ENCODE measurements at places on chromosomes 12 and 14.

- no peak for DNase-seq
Observed at GRCh38 chr14:65052832-65053231, 49.5 kb downstream of the MAX start.

GRCh38 chr12:123233505-123234308, 471 bp downstream of the MTRFR start:
- no peak for DNase-seq

DNA sequence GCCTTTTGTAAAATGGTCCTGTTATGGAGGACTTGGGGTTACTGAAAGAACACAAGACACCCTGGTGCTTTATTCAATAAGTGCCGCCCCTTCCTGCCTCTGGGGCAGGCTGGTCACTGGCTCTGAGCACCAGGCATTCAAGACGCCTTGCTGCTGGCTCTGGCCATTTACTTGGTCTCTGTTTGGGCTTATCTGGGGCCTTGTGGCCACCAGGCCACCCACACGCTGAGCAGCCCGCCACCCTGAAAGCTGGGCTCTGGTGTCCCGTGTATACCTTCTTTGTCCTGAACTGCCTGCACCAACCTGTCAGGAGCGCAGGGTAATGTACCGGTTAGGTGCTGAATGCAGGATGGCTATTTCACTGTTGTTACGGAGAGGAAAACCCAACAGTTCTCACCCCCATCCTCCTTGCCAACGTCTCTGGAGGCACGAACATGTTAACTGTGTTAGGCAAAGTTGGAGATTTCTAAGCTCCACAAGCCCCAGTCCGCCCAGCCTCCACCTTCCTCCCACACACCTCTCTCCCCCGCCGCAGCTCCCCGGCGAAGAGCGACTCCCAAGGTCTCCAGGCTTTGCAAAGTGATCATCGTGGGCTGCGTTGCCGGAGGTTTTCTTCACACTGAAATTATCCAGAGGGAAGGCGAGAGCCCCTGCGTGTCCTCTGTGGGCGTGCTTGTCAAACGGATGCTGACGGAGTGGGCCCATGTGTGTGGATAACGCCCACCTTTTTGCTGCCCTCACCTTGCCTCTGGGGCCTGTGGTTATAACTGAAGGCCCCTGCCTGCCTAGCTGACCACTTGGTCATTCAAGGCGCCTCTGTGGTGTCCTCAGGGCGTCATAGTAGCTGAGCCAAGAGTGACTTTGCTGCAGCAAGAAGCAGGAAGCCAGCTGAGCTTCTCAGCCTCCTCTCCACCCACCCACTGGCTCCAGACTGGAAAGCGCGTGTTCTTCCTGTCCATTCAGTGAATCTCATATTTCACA, 18.8 kb upstream of the BEGAIN start:
- DNase-seq, result no peak

GRCh38 chr14:31880935-31881334, 196.2 kb upstream of the ARHGAP5 start:
- DNase-seq, result no peak

GRCh38 chr14:73777420-73777819, 63.2 kb upstream of the PNMA1 start:
- no peak for DNase-seq

GRCh38 chr14:56903304-56903969, 93.2 kb upstream of the OTX2 start:
- DNase-seq, result no peak

- DNase-seq, result no peak
Observed at GRCh38 chr12:62250671-62251608, 9.3 kb upstream of the USP15 start.

DNA sequence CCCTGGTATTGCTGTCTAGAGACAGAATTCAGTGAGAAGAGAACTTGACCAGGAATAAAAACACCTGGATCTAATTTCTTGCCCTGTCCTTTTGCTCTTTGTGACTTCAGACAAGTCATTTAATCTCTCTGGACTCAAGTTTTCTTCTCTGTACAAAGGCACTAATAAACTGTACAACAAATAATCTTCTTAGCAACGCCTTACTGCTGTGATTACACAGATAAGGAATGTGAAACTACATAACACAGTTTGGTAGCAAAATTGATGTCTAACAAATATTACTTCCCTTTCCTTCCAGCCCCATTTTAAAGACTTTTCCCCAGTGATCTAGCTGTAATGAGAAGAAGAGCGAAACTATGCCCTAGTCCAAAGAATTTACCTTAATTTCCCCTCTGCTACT, 69.3 kb downstream of the BCAT1 start:
- DNase-seq, result no peak

DNA sequence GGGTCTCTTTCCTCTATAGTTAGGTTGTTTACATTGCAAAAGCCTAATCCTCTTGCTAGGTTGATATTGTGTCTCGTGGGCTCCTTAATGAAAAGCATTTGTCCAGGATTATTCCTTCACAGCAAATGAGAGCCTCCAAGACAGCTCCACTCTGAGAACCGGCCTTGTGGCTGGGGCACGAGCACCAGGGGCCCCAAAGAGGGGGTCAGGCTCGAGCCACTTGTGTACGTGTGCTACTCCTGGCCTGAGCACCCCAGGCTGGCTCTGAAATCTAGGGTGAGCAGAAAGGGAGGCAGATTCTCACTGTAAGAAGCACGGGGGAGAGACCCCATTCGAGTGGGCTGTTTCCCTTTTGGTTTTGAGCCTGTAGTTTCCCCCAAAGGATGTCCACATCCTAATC, 45.0 kb upstream of the FZD10 start:
- no peak for DNase-seq

DNA sequence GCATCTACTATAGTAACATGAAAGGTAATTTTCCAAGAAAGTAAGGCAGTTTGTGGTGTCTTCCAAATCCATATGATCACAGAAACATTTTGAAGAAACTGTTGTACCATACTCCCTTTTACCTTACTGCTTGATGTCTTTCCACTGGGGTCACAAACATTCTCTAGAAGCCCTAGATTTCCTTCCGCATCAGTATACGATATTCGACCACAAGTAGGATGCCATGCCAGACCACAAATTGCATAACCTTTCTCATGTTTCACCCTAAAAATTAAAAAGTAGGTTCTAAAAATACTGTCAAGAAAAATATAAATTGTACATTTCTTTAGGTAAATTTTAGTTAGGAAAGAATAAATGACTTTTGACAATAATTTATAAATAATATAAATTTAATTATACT, 26.5 kb downstream of the WDHD1 start:
- no peak for DNase-seq

DNA sequence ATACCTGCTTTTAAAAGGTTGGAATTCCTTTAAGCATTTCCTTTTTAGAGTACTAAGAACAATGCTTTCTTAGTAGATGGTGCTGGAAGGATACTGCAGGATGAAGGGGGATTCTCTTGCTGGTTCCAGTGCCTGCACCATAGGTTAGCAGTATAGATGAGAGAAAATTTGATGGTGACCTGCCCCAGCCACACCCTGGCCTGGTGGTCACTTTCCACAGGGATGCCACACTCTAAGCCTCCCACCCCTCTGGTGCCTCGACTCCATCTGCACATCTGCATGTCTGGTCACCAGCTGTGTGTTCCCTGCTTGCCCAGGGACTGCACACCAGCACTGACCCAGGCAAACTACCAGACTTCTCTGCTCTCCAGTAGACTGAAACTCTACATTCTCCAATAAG, 19.1 kb downstream of the SLC2A3 start:
- no peak for DNase-seq

- no peak for DNase-seq
Observed at GRCh38 chr12:41794336-41794735, 350.3 kb downstream of the GXYLT1 start.

GRCh38 chr14:72849222-72849621, 44.7 kb downstream of the DPF3 start:
- DNase-seq, result no peak

DNA sequence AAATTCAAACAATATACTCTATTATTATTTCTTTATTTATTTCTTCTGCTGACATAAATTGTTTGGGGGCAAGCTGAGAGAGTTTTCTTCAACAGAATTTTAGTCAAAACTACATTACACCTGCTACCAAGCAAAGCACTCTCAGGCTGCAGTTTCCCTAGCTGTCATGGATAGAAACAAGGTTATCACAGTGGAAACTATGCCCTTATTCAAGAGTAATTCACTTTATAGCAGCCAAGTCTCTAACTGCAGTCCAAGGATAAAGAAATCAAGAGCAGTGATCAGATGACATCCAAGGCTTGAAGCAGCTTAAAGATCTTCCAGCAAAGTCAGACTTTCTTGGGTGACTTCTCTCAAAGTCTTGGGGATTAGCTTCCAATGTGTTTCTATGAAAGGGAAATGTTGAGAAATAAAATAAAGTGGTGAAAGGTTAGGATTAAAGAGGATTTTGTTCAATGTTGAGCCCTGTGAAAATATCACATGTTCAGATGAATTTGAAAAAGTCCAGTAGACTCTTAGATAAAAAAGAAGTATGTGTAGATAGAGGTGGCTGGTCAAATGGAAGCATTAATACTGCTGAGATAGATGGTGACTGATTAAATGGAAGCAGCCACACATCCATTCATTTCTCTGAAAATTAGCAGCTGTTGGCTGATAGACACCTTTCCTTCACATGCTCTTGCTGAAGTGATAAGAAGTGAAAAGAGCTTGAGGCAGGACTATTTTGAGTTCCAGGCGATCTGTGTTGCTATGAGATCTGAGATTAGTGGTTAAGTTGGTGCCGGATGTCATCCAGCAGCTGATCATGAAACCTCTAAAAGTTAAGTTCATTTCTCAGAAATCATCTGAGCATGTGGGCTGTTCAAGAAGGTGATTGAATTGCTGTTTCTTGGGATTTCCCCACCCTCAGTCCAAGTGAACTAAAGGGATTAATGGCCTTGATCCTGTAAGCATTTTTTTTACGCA, 257.8 kb upstream of the BTG1 start:
- DNase-seq, result no peak

- no peak for DNase-seq
Observed at GRCh38 chr12:79006306-79006705, 141.7 kb downstream of the SYT1 start.

DNA sequence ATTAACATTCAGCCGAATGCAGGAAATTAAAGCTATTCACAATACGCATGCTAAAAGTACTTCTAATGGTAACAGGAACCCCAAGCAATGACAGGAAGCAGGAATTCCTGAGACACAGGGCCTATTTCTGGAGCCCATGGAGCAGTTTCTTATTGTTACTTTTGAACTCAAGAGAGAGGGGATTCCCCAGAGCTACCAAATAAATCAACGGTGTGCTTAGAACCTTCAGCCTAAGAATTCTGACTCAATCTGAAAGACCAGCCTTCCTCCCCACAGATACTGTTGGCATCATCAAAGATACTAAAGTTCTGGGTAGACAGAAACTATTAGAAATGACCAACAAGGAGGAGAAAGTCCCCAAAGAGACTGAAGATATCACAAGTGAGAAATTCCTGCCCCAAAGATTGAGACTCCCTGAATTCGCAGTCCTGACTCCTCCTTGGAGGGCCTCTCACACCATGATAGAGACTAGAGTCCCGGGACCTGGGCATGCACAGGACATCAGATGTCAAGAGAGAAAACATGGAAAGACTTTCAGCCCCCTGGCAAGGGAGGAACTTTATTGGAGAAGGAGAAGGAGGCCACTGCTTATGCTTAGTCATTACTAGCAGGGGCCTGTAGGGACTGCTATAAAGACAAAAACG, 32.7 kb downstream of the RTRAF start:
- no peak for DNase-seq

- peak; percentile 94 for DNase-seq
Observed at GRCh38 chr12:53213348-53213747, 6.3 kb upstream of the ITGB7 start.

DNA sequence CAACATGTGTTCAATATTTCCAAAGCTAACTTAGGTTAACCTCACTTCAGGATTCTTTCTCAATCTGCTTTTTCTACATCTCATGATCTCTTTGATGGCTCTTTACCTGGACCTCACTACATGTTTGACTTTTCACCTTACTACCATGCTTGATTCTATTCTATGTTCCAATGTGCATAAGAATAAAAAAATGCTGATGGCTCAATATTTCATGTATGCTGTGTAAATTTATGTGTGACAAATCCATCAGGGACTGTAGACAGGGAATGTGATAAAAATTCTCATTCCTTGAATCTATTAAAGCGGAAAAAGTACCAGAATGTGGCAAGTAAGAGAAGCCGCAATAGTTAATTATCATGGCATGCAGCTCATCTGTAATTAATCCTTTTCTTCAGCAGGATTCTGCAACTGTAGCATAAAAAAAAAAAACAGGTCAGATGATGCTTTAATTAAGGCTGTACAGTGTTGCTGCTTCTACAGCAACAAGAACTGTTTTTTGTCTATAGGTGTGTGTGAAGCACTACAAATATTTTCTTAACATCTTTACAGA, 276.9 kb upstream of the PRKD1 start:
- DNase-seq, result no peak

DNA sequence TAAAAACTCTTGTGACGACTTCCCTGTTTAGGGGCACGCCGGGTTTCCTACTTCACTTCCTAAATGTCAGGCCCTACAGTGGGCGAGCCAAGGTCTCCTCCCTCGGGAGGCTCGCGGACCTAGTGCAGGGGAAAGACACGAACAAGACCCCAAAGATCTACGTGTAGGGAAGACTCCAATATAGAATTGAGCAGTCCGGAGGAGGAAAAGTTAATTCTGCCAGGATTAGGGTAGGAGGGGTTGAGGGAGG, 564 bp downstream of the ATXN3 start:
- DNase-seq, result peak; percentile 9

- DNase-seq, result no peak
Observed at GRCh38 chr12:56296295-56296694, 3.8 kb downstream of the CS start.

DNA sequence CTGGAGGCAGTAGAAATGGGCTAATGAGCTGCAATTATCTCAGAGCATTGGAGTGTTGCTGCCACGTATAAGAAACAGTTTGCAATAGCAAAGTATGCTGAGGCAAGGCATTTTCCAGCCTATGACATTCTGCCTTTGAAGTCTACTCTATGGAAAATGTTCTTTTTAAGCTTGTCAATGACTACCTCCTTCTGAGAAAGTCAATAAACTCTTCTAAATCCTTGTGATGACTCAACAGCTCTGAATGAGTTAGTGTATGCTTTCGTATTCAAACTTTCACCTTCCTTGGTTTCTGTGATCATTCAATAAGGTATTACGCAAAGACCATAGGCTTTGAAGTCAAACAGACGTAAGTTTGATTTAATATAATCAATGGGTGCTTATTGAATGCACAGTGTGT, 111.2 kb downstream of the CAPZA3 start:
- no peak for DNase-seq

DNA sequence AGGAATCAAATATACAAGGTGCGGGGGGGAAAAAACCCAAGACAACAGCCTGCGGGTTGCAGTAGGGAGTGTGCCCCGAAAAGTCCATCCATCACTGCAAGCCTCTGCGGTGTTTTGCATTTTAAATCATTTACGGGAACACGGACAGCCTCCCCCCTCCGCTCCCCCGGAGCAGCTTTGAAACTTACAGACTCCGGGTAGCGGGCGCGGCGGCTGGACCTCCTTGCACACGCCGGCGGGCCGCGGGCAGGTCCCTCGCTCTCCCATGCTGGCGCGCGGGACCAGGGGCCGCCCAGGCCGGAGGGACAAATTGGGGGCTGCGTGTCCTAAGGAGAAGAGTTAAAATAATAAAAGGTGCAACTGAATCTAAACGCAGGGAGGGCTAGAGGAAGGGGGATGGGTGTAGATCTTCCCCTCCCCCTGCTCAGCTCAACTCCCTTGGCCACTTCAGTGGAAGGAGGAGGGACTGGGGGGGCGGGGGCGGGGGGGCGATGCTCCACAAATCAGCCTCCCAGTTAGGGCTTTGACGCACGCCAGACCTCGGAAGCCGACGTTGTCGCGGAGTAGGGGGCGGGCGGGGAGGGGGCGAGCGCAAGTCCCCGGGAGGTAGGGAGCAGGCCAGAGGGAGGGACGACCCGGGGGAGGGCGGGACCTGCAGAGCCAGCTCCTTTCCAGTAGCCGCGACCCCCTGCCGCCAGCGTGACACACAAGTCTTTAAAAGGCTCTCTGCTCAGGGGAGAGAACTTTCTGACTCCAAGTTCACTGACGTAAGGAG, at the start of gene KCNJ8:
KCNJ8 (minus strand) TSS at position 349 of the 775 bp plus-strand sequence. CDS start 1,090 bp downstream, outside the sequence.
- peak; percentile 64 for DNase-seq

Measured in neural crest cell (in vitro differentiated cells).